ENCODE measurements at places on chromosomes 7 and 10.

GRCh38 chr10:130224228-130224627 is 88.0 kb downstream of the GLRX3 start:
- DNase-seq = no peak

- DNase-seq = no peak
These were observed 860.6 kb upstream of the CELF2 start for GRCh38 chr10:10156917-10157600.

- DNase-seq = no peak
These were observed 3.7 kb downstream of the OGA start for GRCh38 chr10:101814466-101815071.

DNA sequence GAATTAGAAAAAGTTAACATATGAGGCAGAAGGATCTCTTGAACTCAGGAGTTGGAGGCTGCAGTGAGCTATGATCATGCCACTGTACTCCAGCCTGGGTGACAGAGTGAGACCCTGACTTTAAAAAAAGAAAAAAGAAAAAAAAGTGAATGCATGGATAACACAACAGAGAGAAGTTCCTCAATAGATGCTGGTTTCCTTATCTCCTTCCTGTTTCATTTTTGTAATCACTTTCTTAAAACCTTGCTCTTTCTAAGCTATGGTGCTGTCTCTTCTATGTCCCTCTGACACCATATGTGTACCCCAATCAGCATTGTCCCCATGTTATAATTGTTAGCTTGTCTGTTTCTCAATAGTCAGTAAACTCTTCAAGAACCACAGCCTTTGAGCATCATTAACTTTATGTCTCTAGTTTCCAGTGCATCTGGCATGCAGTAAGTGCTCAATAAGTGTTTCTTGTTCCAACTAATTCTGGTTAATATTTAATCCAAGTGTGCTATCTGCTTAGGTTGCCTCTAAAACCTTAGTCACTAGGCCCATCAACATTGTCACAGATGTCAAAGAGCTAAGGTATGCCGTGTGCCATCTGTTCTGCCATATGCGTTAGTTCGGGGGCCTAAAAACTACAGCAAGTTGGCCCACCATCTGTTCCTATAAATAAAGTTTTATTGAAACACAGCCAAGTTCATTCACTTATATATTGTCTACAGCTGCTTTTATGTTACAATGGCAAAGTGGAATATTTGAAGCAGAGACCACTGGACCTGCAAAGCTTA is 36.2 kb downstream of the MPP7 start:
- no peak for DNase-seq

DNA sequence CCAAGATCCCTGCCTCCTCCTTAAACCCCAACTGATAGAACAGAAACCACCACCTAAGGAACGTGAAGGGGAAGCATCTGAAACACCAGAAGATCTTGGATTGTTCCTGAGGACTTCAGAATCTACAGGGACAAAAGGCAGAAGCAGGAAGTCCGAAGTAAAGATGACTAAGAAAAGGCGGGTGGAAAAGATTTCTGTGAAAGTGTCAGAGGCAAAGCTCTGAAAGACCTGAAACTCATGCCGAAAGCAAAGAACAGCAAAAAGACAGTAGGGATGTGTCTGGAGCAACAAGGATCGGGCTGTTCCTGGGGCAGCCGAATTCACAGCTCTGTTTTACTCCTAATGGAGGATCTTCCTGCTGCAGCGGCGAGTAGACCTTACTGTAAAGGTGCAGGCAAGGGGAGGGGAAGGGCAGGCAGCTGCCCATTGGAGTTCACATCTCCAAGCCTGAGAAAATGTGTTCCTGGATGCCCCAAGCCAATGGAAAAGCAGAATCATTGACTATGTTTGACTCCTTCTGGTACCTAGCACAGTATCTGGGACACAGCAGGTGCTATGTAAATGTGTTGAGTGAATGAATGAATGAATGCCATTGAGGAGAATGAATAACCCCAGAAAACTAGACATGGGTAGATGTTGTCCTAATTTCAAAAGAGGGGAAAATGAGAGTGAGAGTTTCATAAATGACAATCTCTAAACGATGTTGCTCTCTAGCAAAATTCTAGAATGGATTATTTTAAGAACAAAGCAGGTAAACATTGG is 40.4 kb downstream of the PDIA4 start:
- peak; percentile 54 for DNase-seq

GRCh38 chr7:87427288-87427687 is 48.2 kb downstream of the ABCB4 start:
- DNase-seq = no peak

DNA sequence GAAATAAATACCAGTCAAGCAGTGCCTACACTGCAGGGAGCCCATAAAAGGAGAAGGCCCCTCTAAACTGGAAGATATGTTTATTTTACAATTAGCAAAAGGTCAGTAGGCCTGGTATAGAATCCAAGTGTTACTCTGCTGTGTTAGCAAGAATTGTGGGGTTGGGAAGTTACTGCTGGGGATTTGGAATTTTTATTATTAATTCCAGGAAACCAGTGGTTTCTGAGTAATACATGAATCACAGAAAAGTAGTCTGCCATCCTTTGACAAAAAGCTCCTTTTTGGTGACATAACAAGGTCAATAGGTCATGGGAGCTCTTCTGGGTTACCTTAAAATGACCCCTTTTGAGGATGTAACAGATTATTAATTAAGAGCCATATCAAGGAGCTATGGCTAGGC is 67.4 kb downstream of the ZNF92 start:
- DNase-seq = no peak

- no peak for DNase-seq
These were observed 119.7 kb upstream of the FAM133B start for GRCh38 chr7:92709912-92710311.

DNA sequence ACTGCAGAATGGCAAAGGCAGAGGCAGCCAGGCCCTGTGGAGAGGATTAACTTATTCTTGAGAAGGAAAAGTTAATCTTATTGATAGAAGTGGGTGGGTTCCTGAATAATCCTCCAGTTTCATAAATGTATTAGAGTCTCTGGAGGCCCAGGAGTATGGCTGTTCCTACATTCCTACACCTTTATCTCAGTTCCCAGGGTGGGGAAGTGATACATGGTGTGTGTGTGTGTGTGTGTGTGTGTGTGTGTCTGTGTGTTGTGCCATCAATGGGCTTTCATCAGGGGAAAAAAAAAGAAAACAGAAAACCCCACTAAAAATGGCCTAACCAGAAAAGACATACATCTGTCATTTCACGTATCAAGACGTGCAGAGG is 22.0 kb upstream of the GSDME start:
- DNase-seq = no peak

DNA sequence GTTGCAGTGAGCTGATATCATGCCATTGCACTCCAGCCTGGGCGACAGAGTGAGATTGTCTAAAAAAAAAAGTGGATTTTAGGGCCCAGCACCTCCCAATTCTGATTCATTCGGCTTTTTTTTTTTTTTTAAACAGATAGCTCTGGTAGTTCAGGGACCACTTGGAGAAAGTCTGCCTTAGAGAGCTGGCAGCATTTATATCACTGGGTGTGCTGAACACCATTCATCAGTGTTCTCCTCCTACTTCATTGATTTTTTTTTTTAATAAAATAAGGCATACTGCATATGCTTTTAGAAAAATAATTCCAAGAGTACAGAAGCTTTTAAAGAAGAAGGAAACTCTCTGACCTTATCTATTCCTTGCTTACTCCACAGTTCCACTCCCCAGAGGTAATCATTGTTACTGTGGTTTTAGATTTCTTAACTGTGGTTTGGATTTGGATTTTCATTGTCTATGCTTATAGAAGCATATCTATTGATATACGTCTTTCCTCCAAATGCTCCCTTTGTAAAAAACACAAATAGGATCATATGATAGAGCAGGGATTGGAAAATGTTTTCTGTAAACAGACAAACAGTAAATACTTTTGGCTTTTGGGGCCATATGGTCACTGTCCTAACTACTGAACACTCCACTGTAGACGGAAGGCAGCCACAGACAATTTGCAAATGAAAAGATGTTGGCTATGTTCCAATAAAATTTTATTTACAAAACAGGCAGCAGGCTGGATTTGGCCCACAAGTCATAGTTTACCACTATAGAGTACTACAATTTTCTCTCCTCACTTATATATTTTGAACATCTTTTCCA is 21.1 kb upstream of the SAR1A start:
- no peak for DNase-seq

- DNase-seq = no peak
These were observed 17.3 kb downstream of the TPK1 start for GRCh38 chr7:144818511-144818910.

DNA sequence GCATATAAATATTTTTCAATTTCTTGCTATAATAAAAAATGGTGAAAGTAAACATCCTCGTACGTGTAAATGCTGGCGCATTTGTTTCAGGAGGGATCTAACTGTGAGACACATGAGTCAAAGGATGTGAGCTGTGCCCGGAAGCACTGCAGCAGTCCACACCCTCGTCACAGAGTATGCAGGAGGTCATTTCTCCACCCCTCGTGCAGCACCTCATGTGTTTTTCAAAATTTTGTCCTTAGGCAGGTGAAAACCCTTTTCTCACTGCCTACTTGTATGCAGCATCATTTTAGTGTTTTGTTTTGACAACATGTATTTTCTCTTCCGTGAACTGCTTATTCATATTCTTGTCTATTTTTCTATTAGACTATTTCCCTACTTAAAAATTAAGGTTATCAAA is 162.7 kb downstream of the AVL9 start:
- no peak for DNase-seq

- no peak for DNase-seq
These were observed 43.2 kb downstream of the PTPRZ1 start for GRCh38 chr7:121916211-121916610.

- DNase-seq = no peak
These were observed 19.8 kb upstream of the AKR1B1 start for GRCh38 chr7:134478707-134479106.

GRCh38 chr7:74449144-74449543 is 4.6 kb upstream of the GTF2IRD1 start:
- DNase-seq = no peak

- no peak for DNase-seq
These were observed 37.1 kb downstream of the MASTL start for GRCh38 chr10:27192284-27192683.

- no peak for DNase-seq
These were observed 54.1 kb upstream of the PRKG1 start for GRCh38 chr10:51020200-51020599.

- peak; percentile 62 for DNase-seq
These were observed 364.2 kb downstream of the AUTS2 start for GRCh38 chr7:69962186-69963065.

GRCh38 chr7:19932549-19933249 is 159.3 kb upstream of the TMEM196 start:
- DNase-seq = no peak

- DNase-seq = no peak
These were observed 13.0 kb downstream of the CD36 start for GRCh38 chr7:80651471-80651870.

- no peak for DNase-seq
These were observed 88.2 kb upstream of the SEMA3C start for GRCh38 chr7:81007051-81007450.

DNA sequence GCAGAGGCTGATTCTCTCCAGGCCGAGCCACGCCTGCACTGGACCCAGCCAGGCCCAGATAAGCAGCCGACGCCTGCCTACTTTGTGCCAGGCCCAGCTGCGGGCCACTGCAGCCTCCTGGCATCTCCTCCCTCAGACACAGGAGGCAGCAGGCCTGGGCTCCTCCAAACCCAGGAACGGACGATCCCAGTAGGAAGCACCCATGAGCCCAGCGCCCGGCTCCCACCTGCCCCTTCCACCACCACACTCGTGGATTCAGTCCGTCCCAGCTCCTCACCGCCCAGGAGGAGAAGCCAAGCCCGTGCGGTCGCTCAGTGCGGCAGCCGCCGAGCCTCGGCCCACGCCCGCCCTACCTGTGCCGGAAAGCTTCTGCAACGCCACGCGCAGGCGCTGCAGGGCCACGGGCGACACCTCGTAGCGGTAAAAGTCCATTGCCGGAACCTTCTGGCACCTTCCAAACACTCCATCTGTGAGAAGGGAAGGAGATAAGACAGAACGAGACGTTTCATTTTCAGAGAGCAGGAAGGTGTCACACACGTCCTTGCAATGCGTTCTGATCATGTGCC is 271.1 kb downstream of the PTPRN2 start:
- DNase-seq = no peak

DNA sequence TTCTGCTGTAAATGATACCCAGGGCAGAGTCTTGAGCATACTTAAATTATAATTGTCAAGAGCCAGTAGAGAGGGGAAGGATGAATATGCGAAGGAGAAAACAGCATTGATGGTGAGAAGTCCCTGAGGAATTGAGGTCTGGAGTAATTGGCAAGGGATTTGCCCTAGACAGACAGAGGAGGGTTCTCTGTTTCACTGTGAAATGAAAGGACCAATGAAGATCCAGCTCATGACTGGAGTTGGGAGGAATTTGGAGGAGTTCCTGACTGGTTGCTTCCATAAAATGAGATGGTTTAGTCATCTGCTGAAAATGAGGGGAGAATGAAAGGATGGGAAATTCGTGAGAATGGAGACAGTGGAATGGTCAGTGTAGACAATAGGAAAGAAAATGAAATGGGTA is 6.8 kb downstream of the PRPF18 start:
- DNase-seq = no peak

GRCh38 chr7:107269790-107270189 is 101.0 kb downstream of the HBP1 start:
- DNase-seq = no peak

DNA sequence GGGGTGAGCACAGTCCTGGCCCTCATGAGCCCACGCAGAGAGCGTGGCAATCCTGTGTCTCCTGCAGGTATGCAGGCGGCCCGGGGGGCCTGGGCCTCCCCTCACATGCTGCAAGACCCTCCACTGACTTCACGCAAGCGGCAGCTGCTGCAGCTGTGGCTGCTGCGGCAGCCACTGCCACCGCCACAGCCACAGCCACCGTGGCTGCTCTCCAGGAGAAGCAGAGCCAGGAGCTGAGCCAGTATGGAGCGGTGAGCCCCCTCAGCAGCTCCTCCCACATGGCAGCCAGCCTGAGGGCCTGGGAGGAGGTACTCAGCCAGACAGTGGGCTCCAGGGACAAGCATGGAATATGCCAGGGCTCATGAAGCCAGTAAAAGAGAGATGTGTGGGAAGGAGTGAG is 8.7 kb downstream of the ZMIZ2 start:
- DNase-seq = no peak

GRCh38 chr7:139562491-139562890 is 39.0 kb downstream of the CLEC2L start:
- DNase-seq = no peak

DNA sequence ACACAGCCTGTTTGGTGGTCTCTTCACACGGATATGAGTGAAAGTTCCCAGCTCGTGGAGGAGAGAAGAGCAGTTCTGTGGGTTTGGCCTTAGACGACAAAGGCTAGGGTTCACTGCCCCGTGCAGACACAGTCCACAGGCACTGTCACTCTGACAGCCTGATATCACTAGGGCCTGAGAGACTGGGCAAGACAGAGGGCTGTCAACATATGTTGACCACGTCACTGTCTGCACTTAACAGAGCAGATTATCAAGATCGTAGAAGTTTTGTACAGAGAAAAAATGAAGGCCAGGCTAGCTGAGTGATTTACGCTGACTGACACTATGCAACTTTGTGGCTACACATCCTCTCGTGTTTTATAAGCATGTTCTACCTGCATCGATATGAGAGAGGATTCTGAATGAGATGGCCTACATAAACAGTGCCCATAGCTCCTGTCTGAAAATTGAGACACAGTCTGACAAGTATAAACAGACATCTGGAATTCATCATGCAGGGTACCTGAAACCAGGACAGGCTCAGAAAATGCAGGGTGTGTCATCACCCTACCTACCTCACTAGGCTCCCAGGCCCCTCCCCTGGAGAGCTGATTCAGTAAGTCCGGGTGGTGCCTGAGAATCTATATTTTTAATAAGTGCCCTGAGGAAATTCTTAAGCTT is 120.0 kb downstream of the SGMS1 start:
- no peak for DNase-seq
